T-helper 22 cell (primary cell): ENCODE measurements at places on chromosomes 5 and 9.
A peak's percentile ranks its signal among the peaks of the same experiment; 100 is the strongest.

DNA sequence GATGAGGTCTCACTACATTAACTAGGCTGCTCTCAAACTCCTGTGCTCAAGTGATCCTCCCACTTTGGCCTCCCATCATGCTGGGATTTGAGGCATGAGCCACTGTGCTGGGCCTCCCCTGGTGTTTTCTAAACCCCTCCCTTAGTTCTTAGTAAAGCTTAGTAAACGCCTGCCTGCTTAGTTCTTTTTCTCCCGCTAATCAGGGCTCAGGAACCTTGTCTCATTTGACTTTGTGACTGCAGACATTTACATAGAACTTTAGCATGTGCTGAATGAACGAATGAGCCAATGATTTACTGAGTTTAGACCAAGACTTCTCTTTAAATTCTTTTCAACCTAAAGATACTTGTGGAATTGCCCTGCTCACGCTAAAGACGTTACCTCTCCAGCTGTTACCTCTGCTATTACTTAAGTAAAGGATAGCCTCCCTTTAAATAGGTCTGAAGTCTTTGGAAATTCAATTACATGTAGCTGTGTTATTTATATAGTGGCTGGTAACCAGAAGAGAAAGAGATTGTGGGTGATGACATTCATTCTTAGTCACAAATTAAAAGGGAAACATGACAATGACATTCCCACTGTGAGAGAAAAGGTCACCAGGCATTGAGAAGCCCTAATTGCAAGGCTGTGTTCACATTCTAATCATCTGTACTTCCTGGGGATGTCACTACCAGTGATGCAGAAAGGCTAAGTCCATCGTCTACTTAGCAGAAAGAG, 18.6 kb upstream of the SUSD1 start:
- DNase-seq = no peak

DNA sequence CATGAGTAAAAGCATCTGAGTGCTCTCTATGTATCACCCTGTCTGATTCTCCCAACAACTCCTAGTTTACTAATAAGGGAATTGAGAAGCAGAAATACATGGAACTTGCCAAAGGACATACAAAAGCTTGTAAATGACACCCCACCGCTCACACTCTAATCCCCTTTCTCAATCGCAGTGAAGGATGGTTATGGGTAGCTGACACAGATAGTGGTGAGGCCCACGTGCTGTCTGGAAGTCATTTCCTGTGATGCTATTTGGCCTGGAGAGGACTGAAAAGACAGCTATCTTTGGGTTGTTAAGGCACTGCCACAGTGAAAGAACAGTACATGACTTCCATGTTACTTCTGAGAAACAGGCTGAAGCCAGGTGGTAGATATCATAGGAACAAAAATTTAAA, 117.0 kb downstream of the GLIS3 start:
- no peak for DNase-seq

- DNase-seq = no peak
Observed at GRCh38 chr9:107600060-107600573, 110.5 kb upstream of the KLF4 start.

- no peak for DNase-seq
Observed at GRCh38 chr9:14191512-14191911, 122.4 kb downstream of the NFIB start.

DNA sequence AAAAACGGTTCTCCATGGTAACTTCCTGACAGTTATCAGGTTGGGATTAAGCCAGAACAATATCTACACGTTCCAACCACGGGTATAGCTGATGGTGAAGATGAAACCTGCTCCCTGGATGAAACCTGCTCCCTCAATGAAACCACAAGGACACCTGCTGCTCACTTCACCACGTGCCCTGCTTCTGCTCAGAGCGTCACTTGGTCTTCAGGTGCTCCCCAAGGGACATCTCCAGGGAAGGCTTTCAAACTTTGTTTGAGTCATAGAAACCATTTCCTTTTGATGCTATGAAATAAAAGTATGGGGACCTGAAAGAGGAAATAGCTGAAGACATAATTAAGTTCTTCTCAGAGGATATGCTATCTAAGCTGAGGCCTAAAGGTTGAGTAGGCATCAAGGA, 242.4 kb downstream of the MED10 start:
- no peak for DNase-seq

DNA sequence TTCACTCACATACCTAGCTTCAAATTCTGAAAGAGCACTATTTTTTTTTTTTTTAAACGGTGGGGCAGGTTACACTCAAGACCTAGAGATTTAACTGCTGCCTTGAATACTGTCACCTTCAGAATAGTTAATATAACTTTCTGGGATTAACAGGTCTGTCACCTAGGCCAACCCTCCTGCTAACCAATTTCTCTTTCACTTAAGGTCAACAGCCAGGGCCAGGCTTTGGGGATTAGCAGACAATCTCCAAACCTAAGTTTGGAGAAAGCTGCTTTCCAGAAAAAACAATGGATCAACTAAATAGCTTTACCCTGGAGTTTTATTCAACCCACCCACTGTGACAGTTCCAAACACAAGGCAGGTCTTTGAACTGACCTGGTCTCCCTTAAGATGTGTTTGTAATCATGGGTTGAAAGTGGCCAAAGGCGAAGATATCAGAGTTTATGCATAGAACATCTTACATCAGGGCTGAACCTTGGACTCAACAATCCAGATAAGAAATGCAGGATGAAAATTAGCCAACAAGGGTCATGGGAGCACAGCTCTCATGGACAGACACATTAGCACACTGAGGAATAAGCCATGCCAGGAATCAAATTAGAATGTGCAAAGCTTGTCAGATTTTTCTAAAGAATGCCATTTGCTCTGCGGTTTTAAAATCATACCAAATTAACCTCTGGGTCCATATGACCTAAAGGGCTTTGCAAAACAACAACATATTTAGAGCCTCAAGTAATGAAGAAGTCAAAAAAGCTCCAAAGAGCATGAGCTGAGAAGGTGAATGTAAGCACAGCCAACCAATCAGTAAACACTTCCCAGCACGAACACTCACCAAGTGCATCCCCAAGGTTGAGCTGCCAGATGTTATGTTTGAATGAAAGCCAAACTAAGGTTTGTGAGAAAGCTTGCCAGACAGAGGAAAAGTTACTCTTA, 538.5 kb upstream of the DMAC1 start:
- DNase-seq = no peak

- peak; percentile 76 for DNase-seq
Observed at GRCh38 chr5:141692919-141693725, 11.1 kb upstream of the ARAP3 start.

- no peak for DNase-seq
Observed at GRCh38 chr5:157362982-157363381, 97.0 kb upstream of the NIPAL4 start.

DNA sequence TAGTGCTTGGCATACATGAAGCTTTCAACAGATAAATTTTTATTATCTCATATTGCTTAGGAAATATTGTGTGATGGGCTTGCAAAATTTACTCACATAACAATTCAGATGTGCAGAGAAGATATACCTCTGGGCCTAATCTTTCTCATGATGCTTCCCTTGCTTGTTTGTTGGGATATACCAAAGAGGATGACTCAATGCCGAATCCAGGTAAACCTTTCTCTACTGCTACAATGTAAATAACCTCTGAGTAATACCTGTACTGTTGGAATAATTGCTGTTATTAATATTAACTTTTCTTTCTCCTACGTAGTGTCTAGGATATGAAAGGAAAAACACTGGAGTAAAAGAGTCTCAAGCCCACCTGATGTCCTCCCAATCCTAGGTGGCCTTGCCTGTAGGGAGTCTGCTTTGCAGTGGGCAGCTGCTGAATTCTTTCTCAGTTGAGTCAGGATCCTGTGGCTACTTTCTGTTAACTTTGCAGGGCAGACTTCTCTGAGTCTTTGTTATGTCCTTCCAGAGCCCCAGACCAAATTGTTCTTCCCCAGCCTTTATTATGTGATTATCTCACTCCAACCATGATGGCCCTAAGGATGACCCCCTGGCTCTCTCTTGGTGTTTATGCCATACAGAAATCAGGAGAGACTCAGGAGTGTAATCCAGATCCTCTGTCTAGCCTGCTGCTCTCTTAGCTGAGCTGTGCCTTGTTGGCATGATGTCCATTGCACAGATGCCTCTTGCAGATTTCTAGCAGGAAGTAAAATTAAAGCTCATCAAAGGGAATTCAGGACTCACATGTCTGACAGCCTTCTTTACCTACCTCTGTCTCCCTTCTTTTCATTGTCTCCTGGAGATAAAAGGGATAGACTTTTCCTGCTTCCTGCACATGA, 208.1 kb downstream of the SNX18 start:
- no peak for DNase-seq

GRCh38 chr5:96703384-96703920, 41.3 kb downstream of the CAST start:
- no peak for DNase-seq

DNA sequence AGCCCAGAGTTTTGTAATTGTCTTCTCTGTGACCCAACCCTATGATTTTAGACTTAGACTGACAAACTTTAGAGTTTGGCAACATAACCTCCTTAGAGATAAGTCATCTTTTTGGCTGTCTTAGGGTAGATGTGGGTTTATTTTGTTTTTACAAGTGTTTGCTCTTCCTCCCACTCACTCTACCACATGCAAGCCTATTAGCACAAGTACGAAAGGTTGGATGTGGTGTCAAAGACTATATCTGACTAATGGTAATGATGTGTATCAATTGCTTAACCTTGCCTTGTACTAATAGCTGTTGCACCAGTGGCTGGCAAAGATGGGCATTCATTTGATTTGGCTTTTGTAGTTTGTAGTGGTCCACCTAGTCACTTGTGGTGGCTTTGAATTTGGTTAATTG, 46.5 kb downstream of the SLC25A46 start:
- DNase-seq = no peak

DNA sequence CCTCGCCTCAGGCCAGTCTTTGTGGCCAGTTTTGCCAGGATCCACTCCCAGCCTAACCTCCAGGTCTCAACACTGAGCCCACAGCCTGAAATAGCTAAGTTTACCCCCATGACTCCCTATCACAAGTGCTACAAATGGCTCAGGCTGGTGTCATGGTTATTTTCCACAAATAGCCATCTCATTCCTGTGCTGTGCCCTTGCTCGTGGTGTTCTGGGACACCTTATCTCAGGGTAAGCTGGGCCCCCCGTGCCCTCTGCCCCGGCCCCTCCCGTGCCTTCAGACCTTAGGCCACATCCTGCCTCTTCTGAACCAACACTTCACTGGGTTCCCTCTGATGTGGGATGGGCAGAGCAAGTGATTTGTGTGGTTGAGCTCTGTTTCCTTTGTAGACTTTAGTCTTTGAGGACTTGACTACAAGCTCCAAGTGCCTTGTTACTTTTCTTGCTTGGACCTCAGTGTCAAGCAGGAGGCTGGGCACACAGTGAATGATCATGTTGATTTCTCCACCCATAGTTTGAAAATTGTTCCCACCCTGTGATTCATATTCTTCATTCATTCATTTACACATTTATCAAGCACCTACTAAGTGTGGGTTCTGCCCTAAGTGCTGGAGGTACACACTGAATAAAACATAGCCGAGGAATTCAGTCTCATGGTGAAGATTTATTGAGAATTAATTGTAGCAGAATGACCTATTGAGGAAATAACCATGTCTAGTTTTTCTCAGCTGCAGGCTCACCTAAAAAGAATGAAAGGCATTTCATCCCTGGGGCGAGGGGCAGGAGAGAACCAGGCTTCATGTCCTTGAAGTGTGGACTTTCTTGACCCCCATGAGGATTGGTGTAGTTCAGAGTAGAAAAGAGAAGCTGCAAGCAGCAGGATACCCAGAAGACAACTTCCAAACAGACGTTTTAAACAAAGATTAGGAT, 84.5 kb upstream of the CTNNA1 start:
- no peak for DNase-seq

- DNase-seq = no peak
Observed at GRCh38 chr5:127930311-127930710, 153.3 kb upstream of the SLC12A2 start.

GRCh38 chr5:6755941-6756340, 42.7 kb downstream of the TENT4A start:
- DNase-seq = no peak

GRCh38 chr9:76620996-76621395, 143.2 kb upstream of the PCA3 start:
- DNase-seq = no peak

DNA sequence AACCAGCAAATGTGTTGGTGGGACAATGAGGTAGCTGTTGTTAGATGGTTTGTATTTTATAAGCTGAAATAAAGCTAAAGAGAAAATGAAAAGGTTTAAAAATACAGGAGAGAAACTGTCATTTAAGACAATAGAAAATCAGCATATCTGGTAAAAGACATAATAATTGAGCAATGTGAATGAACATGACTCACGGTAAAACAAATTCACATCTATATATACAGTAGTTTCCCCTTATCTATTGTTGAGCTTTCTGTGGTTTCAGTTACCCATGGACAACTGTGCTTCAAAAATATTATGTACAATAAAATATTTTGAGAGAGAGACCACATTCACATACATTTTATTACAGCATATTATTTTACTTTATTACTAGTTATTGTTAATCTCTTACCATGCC, 1649.8 kb downstream of the EFNA5 start:
- no peak for DNase-seq

GRCh38 chr9:5670079-5670478, 41.2 kb downstream of the RIC1 start:
- DNase-seq = no peak

DNA sequence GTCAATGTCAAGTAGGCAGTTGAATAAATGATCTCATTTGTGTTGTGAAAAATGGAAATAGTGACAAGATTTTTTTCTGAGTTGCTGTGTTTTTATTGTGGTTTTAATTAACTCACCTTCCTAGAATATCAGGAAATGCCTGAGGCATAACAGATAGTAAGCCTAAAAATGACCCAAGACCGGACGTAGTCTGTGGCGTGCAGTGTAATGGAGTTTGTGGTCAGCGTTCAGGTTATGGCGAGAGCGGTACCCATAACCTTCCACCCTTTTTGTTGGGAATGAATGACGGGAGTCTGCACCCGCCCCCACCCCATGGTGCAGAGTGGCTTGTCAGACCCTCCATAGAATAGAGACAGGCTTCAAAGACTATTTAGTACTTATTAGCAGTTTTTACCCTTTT, 119.3 kb downstream of the GALNT10 start:
- no peak for DNase-seq

GRCh38 chr5:101585366-101585765, 682.3 kb upstream of the ST8SIA4 start:
- no peak for DNase-seq
